ENCODE measurements at places on chromosomes 6 and 20.

DNA sequence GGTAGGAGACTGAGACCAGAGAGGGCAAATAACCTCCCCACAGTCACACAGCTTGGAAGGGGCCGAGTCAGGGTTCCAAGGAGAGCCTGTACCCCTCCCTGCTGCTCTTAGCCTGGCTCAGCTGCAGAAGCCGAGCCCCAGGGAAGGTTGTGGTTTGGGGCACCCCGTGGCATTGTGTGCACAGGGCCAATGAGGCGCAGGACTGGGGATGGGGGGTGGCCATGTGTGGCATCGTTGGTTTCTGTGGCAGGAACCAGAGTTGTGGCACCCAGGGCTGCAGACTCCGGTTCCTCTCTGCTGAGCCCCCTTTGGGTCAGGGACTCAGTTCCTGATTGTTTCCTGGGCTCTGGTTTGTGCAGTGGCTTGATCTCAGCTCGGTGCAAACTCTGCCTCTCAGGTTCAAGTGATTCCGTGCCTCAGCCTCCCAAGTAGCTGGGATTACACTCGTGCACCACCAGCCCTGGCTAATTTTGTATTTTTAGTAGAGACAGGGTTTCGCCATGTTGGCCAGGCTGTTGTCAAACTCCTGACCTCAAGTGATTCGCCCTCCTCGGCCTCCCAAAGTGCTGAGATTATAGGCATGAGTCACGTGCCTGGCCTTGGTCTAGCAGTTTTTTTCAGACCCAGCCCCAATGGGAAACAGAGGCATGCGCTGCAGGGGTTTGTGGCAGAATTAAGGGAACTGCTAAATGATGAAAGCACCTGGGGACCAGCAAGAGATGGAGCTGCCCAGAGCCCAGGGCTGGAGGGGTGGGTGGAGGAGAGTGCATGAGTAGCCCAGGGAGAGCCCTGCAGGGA is 221.0 kb upstream of the SULF2 start:
- no peak for DNase-seq

DNA sequence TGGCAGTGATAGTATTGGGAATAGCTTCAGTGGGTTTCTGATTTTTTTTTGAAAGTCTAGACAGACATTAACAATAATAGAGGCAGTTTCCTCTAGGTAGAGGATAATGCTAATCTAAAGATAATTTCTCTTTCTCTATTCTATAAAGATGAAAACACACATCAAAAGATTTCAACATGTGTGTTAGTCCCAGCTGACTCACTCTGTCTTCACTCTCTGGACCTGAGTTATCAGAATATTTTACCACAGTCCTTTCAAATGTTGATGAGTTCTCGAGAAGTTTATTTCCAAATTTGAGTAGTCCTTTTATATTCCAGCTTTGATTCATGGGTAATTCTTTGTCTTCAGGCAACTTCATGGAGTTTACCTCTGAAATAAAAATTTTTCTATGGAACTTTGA is 17.1 kb downstream of the RPRD1B start:
- DNase-seq: no peak

DNA sequence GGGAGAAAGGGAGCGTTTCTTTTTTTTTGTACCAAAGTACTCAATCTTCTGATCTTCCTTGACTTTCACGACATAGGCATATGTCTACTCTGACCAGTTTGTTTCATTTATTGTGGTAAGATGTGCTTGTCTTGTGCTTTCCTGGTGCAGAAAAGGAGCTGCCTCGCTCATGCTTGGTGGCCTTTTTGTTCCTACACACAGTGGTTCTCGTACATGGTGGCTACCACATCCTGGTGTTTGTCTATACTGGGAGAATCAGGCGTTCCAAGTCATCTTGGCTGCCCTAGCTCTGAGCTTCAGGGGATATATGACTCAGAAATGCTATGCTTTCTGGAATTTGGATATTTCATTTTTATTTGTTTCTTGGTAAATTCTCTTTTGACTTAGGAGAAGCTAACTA is 31.8 kb downstream of the MYB start:
- DNase-seq: no peak

- no peak for DNase-seq
Measured at GRCh38 chr6:129894921-129895320, 33.8 kb upstream of the TMEM244 start.

GRCh38 chr6:17933716-17934115 is 53.7 kb downstream of the KIF13A start:
- no peak for DNase-seq

DNA sequence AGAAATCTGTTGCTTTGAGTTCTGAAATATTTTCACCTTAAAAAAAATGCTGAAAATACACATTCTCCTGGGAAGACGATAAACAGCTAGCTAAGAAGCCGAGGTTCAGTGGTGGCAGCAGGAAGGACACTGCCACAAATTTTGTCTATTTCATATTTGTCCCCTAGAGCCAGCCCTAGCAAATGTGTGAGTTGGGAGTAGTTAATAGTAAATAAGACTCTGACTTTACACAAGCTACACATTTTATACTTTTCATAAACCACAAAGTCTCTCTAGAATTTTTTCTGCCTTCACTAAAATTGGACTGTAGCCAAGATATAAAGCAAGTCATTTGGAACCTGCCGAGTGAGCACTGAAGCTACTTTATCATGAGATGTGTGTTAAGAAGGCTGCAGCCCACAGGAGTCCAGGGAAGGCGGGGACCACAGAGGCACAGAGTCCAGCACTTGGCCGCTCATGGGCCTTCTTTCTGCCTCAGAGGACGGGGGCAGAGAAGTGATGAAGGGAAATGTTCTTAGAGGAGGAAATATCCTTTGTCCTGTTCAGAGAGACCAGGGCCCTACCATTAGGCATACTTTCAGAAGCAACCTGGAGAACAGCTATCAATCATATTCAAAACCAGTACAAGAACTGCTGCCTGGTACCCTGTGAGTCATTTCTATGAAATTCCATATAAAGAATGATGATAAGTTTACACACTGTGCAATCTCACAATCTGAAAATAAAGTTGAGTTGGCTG is 241.7 kb upstream of the TAB2 start:
- DNase-seq: peak; percentile 27

- DNase-seq: no peak
Measured at GRCh38 chr6:18509871-18510643, 122.9 kb downstream of the RNF144B start.

DNA sequence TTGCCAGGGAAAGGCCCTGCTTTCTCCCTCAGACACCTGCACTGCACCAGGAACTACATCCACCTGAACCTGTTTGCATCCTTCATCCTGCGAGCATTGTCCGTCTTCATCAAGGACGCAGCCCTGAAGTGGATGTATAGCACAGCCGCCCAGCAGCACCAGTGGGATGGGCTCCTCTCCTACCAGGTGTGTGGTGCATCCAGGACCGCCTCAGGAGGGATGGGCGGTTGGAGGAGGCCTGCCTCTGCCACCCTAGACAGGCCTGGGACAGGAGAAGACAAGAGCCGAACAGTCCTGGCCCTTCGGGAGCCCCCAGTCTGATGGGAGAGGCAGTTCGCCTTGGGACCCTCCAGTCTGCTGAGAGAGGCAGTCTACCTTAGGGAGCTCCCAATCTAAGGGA is 24.2 kb downstream of the GLP1R start:
- DNase-seq: no peak

- no peak for DNase-seq
Measured at GRCh38 chr6:37369321-37370201, 15.8 kb downstream of the RNF8 start.

GRCh38 chr6:35786810-35787209 is 6.0 kb downstream of the CLPSL1 start:
- no peak for DNase-seq

DNA sequence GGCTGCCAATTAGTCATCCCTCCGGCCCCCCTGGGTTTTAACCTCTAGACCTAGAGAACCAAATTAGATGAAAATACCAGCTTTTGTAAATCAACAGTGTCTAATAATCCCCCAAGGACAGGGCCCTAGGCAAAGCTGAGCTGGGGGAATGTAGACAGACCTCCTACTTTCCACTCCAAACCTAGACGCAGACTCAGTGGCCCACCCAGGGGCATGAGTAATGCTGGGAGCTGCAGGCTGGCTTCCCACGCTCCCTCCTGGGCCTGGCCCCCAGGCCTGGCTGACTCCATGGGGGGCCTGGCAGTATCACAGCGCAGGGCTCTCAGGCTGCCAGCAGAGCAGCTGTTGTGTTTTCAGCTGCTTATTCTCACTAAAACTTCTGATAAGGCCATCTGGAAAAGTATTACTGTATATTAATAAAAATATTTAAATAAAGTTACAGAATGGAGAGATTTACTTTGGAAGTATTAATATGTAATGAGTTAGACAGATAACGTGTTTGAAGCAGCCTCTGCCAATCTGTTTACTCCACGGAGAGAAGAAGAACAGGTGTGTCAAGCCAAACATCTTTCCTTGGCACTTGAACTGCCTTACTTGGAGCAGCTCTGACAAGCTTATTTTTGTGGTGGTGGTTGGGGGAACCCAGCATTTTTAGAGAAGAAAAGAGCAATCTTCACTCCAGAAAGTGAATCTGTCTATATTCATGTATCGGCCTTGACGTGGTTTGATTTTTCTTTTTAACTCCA is 144.0 kb upstream of the AGPAT4 start:
- DNase-seq: no peak

- DNase-seq: no peak
Measured at GRCh38 chr6:16224409-16224808, 14.0 kb upstream of the GMPR start.

- no peak for DNase-seq
Measured at GRCh38 chr6:39387785-39388184, 65.3 kb upstream of the KCNK16 start.

GRCh38 chr6:39790772-39791171 is 1.4 kb upstream of the DAAM2 start:
- DNase-seq: no peak
